ENCODE measurements at places on chromosomes 2 and 18. TPM values are rescaled to one million over a fixed set of nuclear protein-coding genes. Genes with fewer than 3 reads are reported as not detected.

The SCN1A gene
- total RNA-seq, result not detected

The PRSS56 gene
- total RNA-seq, result not detected

The BMP10 gene
- not detected for total RNA-seq

The OXER1 gene
- not detected for total RNA-seq

The HAAO gene
- 0.17 TPM for total RNA-seq

The CDK15 gene
- not detected for total RNA-seq

The TANK gene
- 74.1 TPM for total RNA-seq

The SKA1 gene
- 46.0 TPM for total RNA-seq

The TSN gene
- 74.5 TPM for total RNA-seq

The SYT4 gene
- total RNA-seq, result not detected

The SP9 gene
- total RNA-seq, result not detected

The EPB41L3 gene
- 0.77 TPM for total RNA-seq

The ZNF396 gene
- 1.6 TPM for total RNA-seq

The AQP12A gene
- not detected for total RNA-seq

The SDC1 gene
- total RNA-seq, result 0.12 TPM

The RIT2 gene
- total RNA-seq, result not detected

The EHBP1 gene
- 23.6 TPM for total RNA-seq

The EPHA4 gene
- total RNA-seq, result 6.3 TPM

The OTOS gene
- not detected for total RNA-seq

The VWA3B gene
- total RNA-seq, result not detected

The RAX gene
- total RNA-seq, result 0.17 TPM

The ICA1L gene
- total RNA-seq, result 6.0 TPM

The CDH7 gene
- total RNA-seq, result not detected

The SPATA3 gene
- 0.24 TPM for total RNA-seq

The SNORC gene
- 1.7 TPM for total RNA-seq

The TUBA3E gene
- not detected for total RNA-seq

The VWC2L gene
- not detected for total RNA-seq

The KCNE4 gene
- not detected for total RNA-seq

The GPR55 gene
- 1.6 TPM for total RNA-seq

The COL3A1 gene
- not detected for total RNA-seq

The TACR1 gene
- total RNA-seq, result not detected

The PLCL1 gene
- total RNA-seq, result 1.9 TPM

The NIFK gene
- 252 TPM for total RNA-seq

The CTAGE1 gene
- total RNA-seq, result not detected

The CYS1 gene
- not detected for total RNA-seq

The IGFBP5 gene
- not detected for total RNA-seq

The RAMP1 gene
- total RNA-seq, result 0.77 TPM

The LYPD6 gene
- total RNA-seq, result not detected

The NTSR2 gene
- total RNA-seq, result not detected

The UGT1A10 gene
- total RNA-seq, result not detected

The GPR75 gene
- total RNA-seq, result 0.36 TPM

The RAD51AP2 gene
- total RNA-seq, result not detected

The ZBTB14 gene
- 19.6 TPM for total RNA-seq

The MYO3B gene
- total RNA-seq, result 0.48 TPM

The SLC14A1 gene
- 1.1 TPM for total RNA-seq

The IL1B gene
- total RNA-seq, result not detected

The MEIS1 gene
- total RNA-seq, result not detected
